ENCODE measurements at places on chromosomes 3 and 15.
A peak's percentile ranks its signal among the peaks of the same experiment; 100 is the strongest.

GRCh38 chr3:85560088-85560785, 601.4 kb downstream of the CADM2 start:
- DNase-seq = peak; percentile 13

- no peak for DNase-seq
These were observed 70.3 kb downstream of the ARHGEF26 start for GRCh38 chr3:154191520-154191919.

DNA sequence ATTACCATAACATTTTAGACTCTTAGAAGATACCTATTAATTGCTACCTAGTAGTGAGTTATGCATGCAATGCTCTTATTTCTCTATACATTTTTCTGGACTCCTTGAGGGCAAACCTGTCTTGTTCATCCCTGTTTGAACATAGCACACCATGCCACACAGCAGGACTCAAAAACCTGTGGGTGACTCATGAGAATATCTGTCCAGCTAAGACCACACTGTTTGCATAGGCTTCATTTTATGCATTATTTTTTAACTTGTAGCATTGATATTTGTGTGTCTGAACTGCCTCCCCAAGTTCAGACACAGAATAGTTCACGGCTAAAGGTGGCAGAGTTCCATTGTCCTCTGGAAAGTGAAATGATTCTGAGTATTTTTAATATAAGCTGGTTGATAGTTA, 1.8 kb downstream of the LMCD1 start:
- no peak for DNase-seq

- DNase-seq = no peak
These were observed 92.2 kb downstream of the MYLK start for GRCh38 chr3:123791898-123792297.

DNA sequence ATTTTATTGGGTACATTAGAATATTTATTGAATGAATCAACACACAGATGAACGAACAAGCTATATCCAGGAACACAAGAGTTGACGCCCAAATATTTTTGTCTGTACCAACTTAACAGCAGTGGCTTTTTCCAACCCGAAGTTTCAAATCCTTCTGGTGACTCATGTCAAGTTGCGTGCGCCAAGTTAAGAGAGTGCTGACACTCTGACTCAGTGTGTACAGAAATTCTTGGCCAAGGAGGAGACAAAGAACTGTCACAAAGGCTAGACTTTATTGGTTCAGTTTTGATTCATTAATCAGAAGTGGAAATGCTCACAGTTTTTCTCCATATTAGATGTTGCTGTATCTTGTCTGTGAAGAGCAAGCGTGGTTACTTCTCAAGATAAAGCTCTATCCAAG, 59.6 kb upstream of the TSC22D2 start:
- peak; percentile 74 for DNase-seq

DNA sequence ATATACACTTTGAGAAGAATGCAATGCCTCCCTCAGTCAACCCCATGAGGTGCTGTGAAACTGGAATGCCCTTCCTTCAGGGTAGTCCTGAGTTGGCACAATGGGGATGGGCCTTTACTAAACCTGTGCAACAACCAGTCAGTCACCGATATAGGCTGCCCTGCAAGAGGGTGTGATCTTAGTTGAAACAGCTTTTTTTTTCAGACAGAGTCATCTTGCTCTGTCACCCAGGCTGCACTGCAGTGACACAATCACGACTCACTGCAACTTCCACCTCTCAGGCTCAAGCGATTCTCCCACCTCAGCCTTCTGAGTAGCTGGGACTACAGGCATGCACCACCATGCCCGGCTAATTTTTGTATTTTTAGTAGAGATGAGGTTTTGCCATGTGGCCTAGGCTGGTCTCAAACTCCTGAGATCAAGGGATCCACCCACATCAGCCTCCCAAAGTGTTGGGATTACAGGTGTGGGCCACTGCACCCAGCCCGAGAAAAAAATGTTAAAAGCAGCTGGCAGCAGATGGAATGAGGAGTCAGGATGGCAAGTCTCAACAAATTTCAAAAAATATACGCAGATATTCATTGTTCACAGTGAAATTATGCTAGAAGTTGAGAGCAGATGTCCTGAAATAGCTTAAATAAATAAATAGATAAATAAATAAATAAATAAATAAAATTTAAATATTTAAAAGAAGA, 31.8 kb downstream of the MYO5A start:
- no peak for DNase-seq

GRCh38 chr3:137796993-137797392, 32.9 kb downstream of the SOX14 start:
- DNase-seq = no peak

DNA sequence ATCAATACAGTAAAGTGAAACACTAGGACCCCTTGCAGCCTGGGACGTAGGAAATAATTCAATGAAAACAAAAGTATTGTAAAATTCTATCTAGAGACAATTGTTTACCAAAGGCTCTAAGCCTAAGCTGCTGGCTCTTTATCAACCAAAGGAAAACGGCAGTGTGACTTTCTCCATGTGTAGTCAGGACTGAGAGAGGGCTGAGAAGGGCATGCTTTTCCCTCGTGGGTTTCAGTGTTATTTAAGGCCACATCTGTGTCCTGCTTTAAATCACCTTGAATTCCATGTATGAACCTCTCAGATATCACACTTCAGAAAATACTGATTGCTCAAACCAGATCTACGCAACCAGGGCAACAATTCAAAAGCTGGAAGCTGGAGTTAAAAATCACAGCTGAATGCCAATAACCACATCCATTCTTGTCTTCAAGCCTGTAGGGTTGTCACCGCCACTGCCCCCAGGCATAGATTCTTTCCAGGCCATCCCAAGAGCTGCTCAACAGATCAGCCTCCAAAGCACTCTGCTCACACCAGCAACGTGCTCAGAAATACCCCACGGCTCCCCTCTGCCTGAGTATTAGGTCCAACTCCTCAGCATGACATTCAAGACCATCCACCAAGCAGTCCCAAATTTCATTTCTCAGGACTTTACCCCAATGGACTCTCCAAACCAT, 124.0 kb downstream of the SRGAP3 start:
- no peak for DNase-seq

DNA sequence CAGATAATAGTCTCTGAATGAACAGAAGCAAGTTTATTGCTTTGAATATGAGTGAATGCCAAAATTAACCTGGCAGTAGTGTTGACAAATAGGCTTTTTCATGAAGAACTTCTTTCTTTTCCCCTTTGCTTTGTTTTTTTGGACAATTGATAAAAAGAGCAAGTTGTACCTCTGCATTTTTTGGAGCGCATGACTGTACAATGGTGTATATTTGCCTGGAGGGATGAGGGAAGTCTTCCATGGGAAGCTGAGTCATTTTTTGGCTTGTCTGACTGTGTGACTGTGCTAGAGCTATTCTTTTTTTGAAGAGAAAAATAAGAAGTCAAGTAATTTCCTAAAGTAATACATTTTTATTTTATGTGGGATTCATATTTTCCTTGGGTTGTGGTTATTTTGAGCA, 186.9 kb downstream of the KLHL25 start:
- no peak for DNase-seq

- DNase-seq = no peak
These were observed 190.9 kb upstream of the CFAP20DC start for GRCh38 chr3:59240666-59241255.
